ENCODE measurements at places on chromosomes 11 and 22.

GRCh38 chr11:125593114-125593820 is 615 bp downstream of the STT3A start:
- DNase-seq = peak; percentile 27

GRCh38 chr11:26418386-26418912 is 86.5 kb downstream of the ANO3 start:
- DNase-seq = no peak

DNA sequence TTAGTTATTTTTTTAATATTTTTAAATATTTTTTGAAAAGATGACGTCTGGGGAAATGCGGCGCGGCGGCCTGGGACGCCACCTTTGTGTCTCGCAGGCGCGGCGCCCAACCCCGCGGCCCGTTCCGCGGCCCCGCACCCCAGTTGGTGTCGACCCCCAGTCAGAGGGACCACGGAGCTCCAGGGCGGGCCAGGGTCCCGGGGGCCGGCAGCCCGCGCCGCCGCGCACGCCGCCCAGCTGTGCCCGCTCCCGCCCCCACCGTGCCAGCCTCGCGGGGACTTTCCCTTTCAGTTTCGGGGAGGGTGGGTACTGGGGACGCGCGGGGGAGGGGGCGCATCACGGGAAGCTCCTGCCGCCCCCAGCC is 1.6 kb downstream of the CCND1 start:
- DNase-seq = peak; percentile 57

DNA sequence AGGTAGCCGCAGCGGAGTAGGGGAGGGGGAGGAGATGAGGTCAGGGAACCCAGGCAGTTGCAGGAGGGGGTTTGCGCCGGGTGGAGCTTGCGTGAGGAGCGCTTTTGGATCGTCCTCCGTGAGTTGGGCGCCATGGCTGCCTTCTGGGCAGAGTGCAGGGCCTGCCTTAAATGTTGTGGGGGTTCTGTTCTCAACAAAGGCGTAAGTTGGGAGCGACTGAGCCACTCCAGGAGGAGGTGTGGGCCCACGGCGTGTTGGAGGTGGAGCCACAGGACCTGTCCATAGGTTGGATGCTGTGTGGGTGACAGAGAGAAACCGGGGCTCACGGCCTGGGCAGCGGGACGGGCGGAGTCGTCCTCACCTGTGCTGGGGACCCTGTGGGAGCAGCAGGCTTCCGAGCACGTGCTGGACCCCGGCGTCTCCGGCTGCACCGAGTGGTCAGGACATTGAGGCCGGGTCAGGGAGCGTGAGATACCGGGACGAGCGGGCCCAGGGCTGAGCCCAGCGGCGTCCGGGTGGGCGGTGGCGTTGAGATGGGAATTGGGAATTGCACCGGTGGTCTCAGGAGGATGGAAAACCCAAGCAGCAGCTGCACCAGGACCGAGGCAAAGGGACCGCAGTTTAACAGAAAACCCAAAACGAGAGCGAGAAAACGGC is 977 bp upstream of the PGGHG start:
- DNase-seq = peak; percentile 87

DNA sequence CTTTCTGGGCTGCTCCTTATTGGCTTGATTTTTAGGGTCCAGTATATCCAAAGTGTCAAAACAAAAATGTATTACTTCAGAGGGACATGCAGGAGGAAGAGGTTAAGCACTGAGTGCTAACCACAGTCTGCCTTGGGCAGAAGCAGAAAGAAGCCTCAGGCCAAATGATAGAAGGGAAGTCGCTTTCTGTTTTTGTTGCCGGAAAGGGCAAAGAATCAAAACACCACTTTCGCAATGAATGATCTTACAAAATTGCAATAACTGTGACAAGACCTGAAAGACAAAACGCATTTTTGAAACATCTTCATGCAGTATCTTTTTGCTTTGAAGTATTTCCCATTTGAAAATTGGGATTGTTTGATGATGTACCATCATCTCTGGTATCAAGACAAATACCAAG is 70.1 kb upstream of the PICALM start:
- peak; percentile 63 for DNase-seq
